Fibroblast of lung (primary cell): ENCODE measurements at places on chromosomes 12 and 14. TPM values are rescaled to one million over a fixed set of nuclear protein-coding genes. Genes with fewer than 3 reads are reported as not detected.

GRCh38 chr14:98298481-98299244 lies 973.3 kb downstream of the BCL11B start:
- H3K4me1 ChIP-seq = no peaks in the 10 kb centered on the region
- peak; percentile 10 for DNase-seq
- no peaks in the 10 kb centered on the region for H3K27me3 ChIP-seq
- no peak overlapping the region for H3K27ac ChIP-seq
- no peaks in the 10 kb centered on the region for H3K36me3 ChIP-seq

DNA sequence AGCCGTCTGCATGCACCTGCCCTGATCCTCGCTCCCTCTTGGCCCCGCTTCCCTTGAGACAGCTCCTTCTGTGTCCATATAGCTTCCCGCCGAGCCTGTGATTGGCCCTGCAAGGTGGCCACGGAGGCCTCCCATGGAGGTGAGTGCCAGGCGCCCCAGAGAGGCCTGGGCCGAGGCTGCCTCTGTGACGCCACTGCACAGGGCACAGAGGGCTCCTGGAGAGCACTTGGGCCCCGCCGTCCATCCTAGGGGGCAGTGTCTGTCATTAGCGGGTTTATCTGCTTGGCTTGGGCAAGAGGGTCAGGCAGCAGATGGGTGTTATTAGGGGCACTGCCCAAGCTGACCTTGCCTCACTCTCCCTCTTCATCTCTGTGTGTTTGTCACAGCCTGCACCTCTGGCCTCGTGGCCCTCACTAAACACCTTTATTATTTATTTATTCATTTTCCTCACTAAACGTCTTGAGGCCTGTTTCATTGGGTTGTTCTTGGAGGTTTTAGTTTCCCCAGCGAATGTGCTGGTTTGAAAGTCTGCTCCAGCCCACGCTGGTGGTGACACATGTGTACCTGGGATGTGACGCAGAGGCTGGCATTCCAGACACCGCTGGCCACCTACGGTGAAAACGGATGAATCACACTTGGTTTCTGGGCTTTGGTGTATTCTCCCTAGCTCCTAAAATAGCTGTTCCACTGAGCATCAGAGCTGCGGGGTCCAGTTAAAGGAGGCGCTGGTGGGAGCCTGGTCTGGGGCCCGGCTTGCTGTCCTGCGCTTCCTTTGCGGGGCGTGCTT lies 5.9 kb downstream of the ZFYVE21 start:
- H3K4me1 ChIP-seq = peaks cover 13% of the 10 kb centered on the region
- no peaks in the 10 kb centered on the region for H3K27me3 ChIP-seq
- peaks cover 5% of the 10 kb centered on the region for H3K36me3 ChIP-seq
- no peak overlapping the region for H3K4me3 ChIP-seq

DNA sequence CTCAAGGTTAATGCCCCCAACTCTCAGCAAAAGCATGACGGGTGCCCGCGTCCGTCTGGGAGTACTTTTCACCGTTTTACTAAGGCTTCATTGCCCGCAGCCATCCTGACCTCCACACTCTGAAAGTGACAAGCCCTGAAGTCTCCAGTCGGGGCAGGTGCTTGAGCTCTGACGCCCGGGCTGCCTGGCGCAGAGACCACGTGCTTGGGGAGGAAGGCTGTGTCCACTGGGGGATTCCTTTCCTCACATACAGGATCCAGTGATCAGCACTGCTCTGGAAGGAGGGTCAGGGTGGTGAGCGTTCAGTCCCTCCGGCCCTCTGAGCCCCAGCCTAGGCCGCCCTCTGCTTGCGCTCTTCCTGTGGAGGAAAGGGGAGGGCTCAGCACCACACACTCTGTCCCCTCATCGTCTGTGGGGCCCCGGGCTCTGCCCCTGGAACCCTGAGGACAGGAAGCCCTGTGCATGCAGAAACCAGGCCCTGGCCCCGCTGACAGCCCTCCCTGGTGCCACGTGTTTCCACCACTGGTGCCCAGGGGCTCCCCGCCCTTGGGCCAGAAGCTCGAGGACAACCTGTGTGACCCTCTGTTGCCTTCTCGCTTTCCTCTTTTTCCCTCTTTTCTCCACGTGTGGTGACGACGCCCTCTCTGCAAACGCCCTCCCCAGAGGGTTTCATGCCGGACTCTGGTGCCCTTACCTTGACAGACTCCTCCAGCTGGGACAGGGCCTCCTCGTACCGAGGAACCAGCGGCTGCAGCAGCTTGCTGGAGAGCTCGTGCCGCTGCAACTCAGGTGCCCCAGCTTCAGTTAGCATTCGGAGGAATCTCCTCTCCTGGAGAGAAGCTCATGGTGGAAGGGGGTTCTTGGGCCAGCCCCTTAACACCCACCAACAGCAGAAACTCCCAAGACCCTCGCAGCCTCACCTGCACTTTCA lies 4.9 kb downstream of the DDX51 start:
- H3K4me1 ChIP-seq = peaks cover 4% of the 10 kb centered on the region
- H3K36me3 ChIP-seq = peaks cover 20% of the 10 kb centered on the region
- no peak for DNase-seq
- H3K27me3 ChIP-seq = no peaks in the 10 kb centered on the region
- no peak overlapping the region for H3K27ac ChIP-seq

DNA sequence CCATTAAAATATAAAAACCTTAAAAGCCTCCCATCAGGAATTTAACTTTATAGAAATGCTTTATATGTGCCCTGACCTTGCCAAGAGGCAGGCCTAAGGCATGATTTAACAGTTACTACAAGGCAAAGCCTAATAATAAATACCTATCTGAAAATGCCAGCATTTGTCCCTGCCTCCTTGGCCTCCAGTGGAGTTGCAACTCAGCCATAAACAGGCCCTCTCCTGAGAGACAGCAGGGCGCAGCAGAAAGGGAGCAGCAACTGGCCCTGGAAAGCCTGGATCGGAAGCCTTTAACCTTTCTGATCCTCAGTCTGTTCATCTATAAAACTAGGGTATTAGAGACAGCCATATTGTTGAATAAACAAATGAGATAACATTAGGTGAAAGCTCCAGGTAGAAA lies 324.4 kb downstream of the PAWR start:
- no peaks in the 10 kb centered on the region for H3K27me3 ChIP-seq
- H3K4me1 ChIP-seq = no peaks in the 10 kb centered on the region
- no peak overlapping the region for H3K4me3 ChIP-seq
- H3K27ac ChIP-seq = no peak overlapping the region

DNA sequence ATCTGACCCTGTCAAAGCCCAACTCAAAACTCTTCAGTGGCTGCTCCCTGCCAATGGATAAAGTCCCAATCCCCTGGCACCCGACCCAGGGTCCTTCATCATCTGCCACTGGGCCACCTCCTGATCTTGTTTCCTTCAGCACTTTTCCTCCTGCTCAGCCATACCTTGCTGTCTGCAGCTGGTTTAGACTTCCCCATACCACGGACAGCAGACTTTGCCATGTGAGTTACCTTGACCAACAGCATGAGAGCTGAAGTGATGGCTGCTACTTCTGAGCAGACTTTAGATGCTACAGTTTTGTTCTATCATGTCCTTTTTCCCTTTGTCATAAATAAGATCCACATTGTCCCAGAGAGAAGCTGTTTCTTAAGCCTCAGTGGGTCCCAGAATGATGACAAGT lies 33.3 kb upstream of the STON2 start:
- peaks cover 3% of the 10 kb centered on the region for H3K4me1 ChIP-seq
- H3K36me3 ChIP-seq = no peaks in the 10 kb centered on the region
- DNase-seq = no peak
- H3K27ac ChIP-seq = no peak overlapping the region

GRCh38 chr14:105139831-105140239 lies 28.7 kb downstream of the JAG2 start:
- H3K4me1 ChIP-seq = no peaks in the 10 kb centered on the region
- no peak for DNase-seq
- H3K27ac ChIP-seq = no peak overlapping the region
- no peaks in the 10 kb centered on the region for H3K36me3 ChIP-seq
- H3K27me3 ChIP-seq = peaks cover under 1% of the 10 kb centered on the region

DNA sequence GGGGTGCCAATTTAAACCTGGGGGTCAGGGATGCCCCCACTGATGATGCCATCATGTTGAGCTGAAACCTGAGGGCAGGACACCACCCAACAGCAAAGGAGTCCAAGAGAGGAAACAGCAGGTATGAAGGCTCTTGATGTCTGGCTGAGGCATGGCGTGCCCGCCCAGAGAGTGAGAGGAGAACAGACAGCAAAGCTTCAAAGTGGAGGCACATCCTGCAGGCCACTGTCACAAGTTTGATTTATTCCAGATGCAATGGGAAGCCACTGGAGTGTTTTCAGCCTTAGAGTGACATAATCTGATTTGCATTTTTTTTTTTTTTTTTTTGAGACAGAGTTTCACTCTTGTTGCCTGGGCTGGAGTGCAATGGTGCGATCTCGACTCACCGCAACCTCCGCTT lies 34.8 kb downstream of the IRF2BPL start:
- H3K27ac ChIP-seq = no peak overlapping the region
- H3K4me1 ChIP-seq = no peaks in the 10 kb centered on the region
- no peaks in the 10 kb centered on the region for H3K27me3 ChIP-seq
- no peak overlapping the region for H3K4me3 ChIP-seq

DNA sequence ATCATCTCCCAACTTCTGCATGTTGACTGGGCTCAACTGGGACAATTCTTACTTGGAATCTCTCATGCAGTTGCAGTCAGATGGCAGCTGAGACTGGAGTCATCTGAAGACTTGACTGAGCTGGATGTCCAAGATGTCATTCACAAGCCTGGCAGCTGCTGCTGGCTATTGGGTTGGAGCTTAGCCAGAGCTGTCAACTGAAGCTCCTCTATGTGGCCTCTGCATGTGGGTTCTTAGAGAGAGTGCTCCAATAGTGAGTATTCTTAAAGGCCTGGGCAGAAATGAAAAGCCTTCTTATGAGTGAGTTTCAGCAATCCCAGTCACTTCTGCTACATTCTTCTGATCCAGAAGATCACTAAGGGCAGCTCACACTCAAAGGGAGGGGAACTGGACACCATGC lies 440.9 kb downstream of the LRIG3 start:
- no peaks in the 10 kb centered on the region for H3K27me3 ChIP-seq
- DNase-seq = no peak
- H3K27ac ChIP-seq = no peak overlapping the region

- no peaks in the 10 kb centered on the region for H3K36me3 ChIP-seq
- peak overlapping the region; percentile 18 for H3K27ac ChIP-seq
Measured at GRCh38 chr14:68637106-68638021, 155.5 kb downstream of the ZFP36L1 start.

DNA sequence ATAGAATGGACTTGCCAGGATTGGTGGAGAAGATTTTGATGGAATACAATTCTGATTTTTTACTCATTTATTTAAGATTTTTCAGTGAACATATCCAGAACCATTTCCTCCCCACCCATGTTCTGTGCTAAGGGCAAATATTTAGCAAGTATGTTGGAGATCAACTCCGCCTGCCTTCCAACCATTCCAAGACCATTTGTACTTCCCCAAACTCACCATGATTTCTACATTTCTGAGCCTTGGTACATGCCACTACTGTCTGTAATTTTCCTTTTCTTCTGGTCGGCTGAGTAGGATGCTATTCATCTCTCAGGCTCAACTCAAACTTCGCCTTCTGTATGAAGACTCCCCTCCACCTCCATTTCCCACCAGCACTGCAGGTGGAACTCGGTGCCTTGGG lies 150.6 kb downstream of the NTF3 start:
- no peaks in the 10 kb centered on the region for H3K4me1 ChIP-seq
- H3K4me3 ChIP-seq = no peak overlapping the region
- no peak for DNase-seq
- no peaks in the 10 kb centered on the region for H3K36me3 ChIP-seq
- no peaks in the 10 kb centered on the region for H3K27me3 ChIP-seq
- no peak overlapping the region for H3K27ac ChIP-seq

DNA sequence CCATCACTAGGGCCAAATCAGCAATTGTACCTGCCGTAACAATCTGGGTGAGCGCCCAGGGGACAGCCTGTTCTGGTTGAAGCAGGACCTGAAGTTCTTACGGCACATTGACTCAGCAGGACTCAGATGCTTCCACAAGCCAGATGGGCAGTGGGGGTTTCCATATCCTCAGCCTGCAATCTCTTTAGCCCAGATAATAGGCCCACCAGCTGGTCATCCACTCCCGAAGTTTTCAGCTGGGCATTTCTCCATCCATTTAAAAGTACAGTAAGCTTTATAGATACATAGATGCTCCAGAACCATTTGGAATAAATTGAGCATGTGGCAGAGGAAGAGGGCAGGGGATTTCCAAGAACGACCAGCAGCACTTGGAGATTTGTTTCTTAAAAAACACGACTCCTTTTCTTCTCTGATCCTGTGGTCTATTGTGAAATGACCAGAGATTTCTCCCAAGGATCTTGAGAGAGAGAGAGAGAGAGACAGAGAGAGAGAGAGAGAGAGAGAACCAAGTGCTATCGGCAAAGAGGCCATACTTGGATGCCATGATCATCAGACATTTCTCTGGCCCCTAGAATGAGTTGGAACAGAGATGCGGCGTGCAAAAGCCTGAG lies 74.8 kb upstream of the PLXNC1 start:
- no peaks in the 10 kb centered on the region for H3K27me3 ChIP-seq
- no peaks in the 10 kb centered on the region for H3K36me3 ChIP-seq
- DNase-seq = no peak
- H3K4me1 ChIP-seq = no peaks in the 10 kb centered on the region
- no peak overlapping the region for H3K4me3 ChIP-seq

DNA sequence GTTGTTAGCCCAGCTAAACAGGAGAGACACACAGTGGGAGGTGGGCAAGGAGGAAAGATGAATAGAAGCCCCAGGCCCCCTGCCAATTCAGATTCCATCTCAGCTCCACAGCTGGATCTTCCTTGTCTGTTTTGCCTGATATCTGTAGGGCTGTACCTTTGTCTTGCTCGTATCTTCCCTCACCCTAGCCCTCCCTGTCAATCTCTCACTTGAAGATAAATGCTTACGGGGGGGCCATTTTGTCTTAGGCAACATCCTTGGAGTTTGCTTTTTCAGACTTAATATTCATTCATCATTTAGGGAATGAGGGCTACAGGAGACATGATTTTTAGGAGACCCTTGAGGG lies 2.4 kb downstream of the KIF5A start:
- peaks cover 4% of the 10 kb centered on the region for H3K4me1 ChIP-seq
- DNase-seq = no peak
- no peak overlapping the region for H3K4me3 ChIP-seq
- peaks cover 16% of the 10 kb centered on the region for H3K27me3 ChIP-seq
- no peak overlapping the region for H3K27ac ChIP-seq

GRCh38 chr14:55339770-55340169 lies 68.5 kb downstream of the FBXO34 start:
- no peaks in the 10 kb centered on the region for H3K27me3 ChIP-seq
- no peak overlapping the region for H3K27ac ChIP-seq
- H3K4me3 ChIP-seq = no peak overlapping the region
- DNase-seq = peak; percentile 23
- no peaks in the 10 kb centered on the region for H3K36me3 ChIP-seq

- H3K27ac ChIP-seq = no peak overlapping the region
- H3K4me1 ChIP-seq = no peaks in the 10 kb centered on the region
- no peaks in the 10 kb centered on the region for H3K27me3 ChIP-seq
- DNase-seq = no peak
- no peak overlapping the region for H3K4me3 ChIP-seq
Measured at GRCh38 chr14:76640923-76641395, 120.3 kb upstream of the VASH1 start.

The PLBD1 gene
- polyA plus RNA-seq = 0.76 and 1.2 TPM in 2 replicates

The LHX5 gene
- polyA plus RNA-seq = not detected in 2 replicates

The GAPDH gene
- 8,983 and 11,838 TPM in 2 replicates for polyA plus RNA-seq

The GCN1 gene
- 30.8 and 45.8 TPM in 2 replicates for polyA plus RNA-seq

The FLRT2 gene
- polyA plus RNA-seq = 4.6 and 10.5 TPM in 2 replicates

The RAB15 gene
- polyA plus RNA-seq = 2.2 and 8.8 TPM in 2 replicates
